NCI-H1436 treated with DMSO at 0.1 percent for 48 hours (cell line): ENCODE measurements at places on chromosomes 3 and 15.

DNA sequence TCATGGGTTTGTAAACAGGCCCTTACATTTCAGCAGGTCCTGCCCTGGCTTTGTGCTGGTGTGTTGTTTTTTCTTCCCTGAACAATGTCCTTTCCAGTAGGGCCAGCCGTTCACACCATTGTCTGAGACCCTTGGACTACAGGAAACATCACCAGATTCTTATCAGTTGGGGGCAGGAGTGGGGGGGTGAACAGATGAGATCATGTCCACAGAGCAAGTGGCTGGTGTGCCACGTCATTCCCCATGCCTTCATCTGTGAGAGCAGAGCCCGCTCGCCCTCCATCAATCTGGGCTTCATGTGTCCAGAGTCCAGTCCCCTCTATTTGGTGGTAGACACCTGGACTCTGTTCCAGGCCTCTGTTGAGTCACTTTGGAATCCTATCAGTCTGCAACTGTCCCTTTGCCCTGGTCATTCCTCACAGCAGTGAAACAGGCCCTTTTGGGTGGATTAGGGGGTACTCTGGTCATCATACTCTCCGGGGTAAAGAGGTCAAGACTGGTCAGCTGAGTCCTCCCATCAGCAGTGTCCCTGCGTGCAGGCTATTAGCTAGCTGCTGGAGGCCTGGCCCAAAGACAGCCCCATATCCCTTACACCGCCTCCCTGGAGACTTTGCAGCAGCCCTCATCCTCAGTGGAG lies 15.0 kb downstream of the SEMA3G start:
- DNase-seq = no peak

GRCh38 chr3:127444761-127445160 lies 145.8 kb downstream of the TPRA1 start:
- DNase-seq = no peak

DNA sequence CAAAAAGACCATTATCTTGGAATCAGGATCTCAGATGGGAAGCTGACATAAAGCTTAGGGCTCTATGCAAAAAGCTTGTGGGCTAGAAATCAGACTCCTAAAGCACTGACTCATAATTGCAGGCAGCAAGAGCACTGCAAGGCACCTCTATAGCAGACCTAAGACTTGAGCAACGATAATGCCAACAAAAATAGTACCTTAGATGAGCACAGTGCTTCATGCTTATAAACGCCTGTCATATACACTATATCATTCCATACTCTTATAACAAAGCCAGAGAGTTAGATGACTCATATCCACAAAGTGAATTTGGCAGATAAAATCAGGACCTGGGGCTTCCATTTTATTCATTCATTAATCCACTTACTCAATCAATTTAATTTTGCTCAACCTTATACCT lies 560.8 kb downstream of the MCTP2 start:
- DNase-seq = no peak

- DNase-seq = no peak
Observed at GRCh38 chr3:196138482-196139254, 56.8 kb upstream of the TFRC start.

GRCh38 chr15:70165716-70166284 lies 68.1 kb upstream of the TLE3 start:
- DNase-seq = no peak

DNA sequence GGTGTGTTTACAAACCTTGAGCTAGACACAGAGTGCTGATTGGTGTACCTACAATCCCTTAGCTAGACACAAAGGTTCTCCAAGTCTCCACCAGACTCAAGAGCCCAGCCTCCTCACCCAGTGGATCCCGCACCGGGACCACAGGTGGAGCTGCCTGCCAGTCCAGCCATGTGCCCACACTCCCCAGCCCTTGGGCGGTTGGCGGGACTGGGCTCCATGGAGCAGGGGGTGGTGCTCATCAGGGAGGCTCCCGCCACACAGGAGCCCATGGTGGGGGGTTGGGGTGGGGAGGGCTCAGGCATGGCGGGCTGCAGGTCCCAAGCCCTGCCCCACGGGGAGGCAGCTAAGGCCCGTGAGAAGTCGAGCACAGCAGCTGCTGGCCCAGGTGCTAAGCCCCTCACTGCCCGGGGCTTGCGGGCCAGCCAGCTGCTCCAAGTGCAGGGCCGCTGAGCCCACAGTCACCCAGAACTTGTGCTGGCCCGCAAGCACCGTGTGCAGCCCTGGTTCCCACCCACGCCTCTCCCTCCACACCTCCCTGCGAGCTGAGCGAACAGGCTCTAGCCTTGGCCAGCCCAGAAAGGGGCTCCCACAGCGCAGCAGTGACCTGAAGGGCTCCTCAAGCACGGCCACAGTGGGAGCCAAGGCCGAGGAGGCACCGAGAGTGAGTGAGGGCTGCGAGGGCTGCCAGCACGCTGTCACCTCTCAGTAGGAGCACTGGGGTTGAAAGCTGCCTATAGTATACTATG lies 43.7 kb downstream of the CASR start:
- no peak for DNase-seq

DNA sequence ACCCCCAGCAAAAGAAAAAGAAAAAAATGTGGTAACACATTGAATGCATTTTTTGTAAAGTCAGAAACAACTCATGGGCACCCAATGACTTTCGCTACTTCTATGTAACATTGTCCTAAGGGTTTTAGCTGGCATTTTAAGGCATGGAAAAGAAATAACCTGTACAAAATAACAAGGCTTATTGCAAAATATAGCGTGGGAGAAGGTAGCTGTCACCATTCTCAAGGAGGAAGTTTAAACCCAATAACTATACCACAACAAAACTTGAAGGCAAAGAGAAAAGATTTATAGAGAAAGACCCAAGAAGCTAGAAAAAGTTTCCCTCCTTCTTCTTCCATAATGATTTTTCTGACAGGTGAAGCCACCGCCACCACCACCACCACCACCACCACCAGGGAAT lies 55.7 kb upstream of the ACP3 start:
- DNase-seq = no peak

DNA sequence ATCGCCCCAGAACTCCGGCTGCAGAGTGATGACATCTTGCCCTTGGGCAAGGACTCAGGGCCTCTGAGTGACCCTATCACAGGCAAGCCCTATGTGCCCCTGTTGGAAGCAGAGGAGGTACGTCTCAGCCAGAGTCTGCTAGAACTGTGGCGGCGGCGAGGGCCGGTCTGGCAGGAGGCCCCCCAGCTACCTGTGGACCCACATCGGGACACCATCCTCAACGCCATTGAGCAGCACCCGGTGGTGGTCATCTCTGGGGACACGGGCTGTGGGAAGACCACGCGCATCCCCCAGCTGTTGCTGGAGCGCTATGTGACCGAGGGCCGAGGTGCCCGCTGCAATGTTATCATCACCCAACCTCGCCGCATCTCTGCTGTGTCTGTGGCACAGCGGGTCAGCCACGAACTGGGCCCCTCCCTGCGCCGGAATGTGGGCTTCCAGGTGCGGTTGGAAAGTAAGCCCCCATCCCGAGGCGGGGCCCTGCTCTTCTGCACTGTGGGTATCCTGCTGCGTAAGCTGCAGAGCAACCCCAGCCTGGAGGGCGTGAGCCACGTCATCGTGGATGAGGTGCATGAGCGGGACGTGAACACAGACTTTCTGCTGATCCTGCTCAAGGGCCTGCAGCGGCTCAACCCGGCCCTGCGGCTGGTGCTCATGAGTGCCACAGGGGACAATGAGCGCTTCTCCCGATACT lies 43.4 kb downstream of the DHX30 start:
- no peak for DNase-seq
